ENCODE measurements at places on chromosomes 5 and 9.

- no peak for DNase-seq
Measured at GRCh38 chr9:99103054-99103895, 1.6 kb upstream of the TGFBR1 start.

DNA sequence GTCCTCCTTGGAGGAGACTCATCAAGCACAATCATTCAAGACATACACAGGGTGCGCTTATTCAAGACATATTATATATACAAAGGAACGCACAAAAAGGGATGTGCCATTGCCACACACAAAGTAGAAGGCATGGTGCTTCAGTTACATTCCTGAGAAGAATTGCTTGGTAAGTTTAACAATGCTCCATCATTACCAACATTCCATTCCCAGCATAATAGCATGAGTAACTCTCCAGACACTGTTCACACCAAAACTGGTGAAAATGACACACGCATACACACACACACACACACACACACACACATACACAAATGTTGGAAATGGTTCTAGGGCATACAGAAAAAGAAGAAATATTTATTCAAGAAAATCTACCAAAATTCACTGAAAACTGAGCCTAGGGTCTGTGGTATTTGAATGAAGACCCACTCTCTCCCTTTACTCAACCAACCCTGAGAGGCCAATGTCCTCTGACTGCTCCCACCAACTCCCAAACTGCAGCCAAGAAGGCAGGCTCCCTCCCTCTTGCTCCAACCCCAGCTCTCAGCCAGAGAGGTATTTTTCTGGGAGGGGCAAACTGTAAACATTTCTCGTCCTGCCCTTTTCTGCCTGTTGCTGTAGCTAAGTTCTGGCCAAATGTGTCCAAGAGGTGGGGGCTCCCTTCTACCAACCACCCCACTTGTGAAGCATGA, 19.9 kb downstream of the UGT3A1 start:
- no peak for DNase-seq

- no peak for DNase-seq
Measured at GRCh38 chr5:83632874-83633273, 87.8 kb downstream of the HAPLN1 start.

DNA sequence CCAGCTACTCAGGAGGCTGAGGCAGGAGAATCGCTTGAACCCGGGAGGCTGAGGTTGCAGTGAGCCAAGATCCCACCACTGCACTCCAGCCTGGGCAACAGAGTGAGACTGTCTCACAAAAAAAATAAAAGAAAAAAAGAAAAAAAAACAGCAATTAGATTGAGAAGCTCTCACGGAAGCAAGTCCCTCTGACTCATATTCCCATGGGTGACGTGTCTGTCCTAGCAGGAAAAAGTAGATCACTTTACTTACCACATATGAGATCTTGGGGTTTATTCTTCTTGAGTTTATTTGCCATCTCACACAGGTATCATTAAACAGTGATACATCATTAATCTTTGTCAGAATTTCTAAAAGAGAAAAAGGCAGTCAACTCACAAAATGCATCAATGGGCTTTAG, 62.6 kb downstream of the SUSD1 start:
- DNase-seq, result no peak

- no peak for DNase-seq
Measured at GRCh38 chr5:139210585-139210984, 12.4 kb upstream of the SIL1 start.

DNA sequence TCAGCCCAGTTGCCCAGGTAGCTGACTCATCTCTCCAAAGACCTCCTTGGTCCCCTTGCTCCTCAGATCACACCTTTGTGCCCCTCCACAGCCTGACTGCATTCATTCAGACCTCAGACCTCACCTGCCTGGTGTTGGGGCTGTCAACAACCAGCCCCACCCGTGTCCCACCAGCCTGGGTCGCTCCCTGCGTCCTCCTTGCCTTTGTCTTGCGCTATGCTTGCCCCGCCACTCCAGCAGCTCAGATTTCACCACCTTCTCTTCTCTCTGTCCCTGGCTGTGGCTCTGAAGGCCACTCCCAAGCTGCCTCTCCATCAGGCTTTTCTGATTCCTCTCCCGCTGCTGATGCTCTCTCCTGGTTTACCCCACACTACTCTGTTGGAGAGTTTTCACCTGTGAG, 103.5 kb downstream of the MVB12B start:
- no peak for DNase-seq

DNA sequence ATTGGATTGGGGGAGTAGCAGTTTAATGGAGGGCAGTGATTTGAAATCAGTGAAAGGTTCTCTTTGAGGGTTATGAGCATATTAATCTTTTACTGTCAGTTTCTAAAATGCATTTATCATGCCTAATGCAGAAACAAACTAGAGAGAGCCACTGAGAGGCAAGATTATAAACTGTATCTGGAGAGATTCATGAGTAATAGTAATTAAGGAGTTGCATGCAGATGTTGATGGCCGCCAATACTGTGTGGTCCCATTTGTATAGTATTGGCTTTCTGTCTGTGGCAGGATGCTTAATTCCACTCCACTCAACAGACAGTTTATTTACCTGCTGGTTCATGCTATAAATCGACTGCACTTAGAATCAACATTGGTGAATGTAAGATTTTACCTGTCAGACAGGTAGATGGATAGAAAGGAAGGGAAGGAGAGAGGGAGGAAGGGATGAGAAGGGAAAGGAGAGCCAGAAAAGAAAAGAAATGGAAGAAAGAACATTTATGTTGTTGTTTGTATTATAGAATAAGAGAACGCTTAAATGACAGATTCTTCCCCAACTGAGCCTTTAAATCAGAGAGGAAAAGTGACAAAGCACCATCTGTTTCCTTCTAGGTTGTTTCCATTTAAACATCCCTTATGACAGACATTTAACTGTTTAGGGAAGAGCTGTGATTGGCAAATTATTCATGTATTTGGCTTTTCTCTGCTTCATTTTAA, 146.5 kb downstream of the PAM start:
- no peak for DNase-seq

DNA sequence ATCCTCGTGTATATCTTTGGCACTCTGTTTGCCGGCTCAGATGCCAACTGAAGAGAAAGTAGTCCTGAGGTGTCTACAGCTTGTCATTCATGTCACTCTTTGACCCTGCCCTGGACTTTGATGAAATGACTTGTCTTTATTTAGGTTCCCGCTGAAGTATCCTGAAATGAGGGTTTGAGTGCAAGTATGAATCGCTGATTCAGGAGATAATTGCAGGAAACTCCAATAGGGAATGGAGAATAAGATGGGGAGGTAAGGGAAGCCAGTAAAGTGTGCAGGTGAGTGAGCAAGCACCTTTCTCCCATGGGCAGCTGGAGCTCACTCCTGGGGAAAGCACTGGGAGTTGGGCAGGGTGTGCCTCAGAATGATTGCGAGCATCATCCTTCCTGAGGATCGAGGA, 50.3 kb upstream of the ZFR start:
- DNase-seq, result no peak

- no peak for DNase-seq
Measured at GRCh38 chr5:135007305-135007704, 26.7 kb downstream of the PITX1 start.

DNA sequence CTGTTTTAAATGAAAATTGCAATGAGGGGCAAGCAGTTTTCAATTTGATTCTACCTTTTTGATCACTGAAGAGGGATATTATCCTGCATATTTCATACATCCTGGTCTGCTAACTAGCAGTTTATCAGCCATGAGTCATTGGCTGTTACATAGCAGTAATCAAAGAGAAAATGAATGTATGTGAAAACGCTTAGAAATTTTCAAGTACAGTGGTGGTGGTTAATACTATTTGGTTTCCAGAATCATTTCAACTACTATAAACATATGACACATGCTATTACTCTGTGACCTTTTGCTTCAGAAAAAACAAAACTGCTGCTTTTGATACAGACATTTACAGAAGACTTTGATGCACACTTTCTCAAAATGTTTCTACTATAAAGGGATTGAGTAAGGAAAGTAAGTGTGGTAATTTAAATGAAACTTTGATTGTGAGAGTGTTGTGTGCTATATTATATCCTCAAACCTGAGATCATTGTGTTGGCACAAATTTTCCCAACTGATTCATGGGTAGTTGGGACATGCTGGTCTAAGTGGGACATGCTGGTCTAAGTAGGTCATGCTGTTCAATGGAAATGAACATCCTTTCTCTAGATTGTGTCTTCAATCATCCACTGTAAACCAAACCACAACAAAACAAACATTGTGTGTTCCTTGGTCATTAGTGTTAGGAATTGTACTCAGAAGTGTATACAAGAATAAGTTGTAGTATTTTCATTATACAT, 5.1 kb downstream of the RNF14 start:
- no peak for DNase-seq

GRCh38 chr5:175749591-175749990, 91.7 kb downstream of the HRH2 start:
- no peak for DNase-seq

Measured in right hindlimb (tissue), 1 donor.